ENCODE measurements at places on chromosomes 4 and X.

DNA sequence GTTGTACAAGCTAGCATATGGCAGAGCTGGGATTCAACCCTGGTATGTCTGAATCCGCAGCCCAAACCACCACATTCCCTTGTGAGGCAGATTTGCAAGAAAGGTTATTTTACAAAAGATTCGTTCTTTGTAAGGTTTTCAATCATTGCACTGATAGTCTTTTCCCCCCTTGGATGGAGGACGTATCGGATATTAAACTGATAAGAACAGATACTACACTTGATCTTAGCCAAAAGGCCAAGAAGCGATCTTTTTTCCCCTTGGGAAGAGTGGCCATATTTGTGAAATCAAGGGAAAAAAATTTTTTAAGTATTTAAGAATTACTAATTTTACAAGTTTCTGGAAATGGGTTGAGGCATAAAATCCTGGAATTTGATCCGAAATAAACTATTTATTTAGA lies 34.4 kb upstream of the MSMO1 start:
- DNase-seq: no peak

GRCh38 chrX:63434206-63434605 lies 83.1 kb upstream of the SPIN4 start:
- no peak for DNase-seq

DNA sequence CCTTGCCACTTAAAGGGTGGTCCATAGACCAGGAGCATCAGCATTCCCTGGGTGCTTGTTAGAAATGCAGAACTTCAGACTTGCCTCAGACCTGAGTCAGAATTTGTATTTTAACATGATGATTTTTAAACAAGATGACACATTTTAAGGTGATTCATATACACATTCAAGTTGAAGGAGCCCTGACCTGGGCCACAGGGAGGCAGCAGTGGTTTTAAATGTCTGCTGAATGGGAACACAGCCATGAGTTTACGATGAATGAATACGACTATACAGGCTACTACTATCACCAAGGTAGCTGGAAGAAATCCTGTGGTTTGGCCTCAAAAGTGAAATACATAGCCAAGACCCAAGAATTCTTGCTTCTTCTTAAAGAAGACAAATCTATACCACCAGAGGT lies 2.9 kb downstream of the HDAC8 start:
- DNase-seq: no peak

DNA sequence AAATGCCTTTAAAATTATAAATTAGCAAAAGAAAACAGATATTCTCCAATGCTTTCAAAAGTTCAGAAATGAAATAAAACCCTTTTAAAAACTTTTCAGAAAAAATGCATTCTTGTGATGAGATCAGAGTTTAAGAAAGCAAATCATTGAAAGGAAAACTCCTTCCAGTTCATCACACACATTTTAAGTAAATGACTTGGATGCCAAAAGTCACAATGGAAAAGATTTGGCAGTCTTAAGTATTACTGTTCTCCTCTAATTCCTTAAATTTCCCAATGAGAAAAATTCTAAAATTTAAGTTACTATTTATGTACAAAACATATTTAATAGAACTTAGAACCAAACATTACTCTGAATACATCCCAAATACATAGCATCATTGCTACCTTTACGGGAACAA lies 21.1 kb downstream of the HOPX start:
- no peak for DNase-seq

GRCh38 chr4:186148336-186148975 lies 42.9 kb upstream of the CYP4V2 start:
- DNase-seq: no peak

GRCh38 chr4:7650606-7651385 lies 216.1 kb upstream of the PSAPL1 start:
- DNase-seq: no peak

DNA sequence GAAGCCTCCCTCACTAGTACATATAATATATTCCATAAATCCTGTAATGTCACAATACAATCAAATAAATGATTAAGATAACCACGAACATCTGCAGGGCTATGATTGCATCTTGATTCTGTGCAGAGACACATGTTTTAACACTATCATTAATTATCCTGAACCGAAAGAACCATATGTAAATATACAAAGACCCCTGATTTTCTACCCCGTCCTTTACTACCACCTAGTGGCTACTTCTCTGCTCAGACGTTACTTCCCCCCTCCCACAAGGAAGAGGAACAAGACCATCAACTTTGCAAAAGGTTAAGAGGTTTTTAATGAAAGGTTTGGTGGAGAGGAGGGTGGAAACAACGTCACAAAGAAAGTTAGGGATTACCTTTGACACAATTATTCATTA lies 134.0 kb downstream of the COL4A6 start:
- DNase-seq: no peak

- no peak for DNase-seq
Observed at GRCh38 chr4:98245226-98245625, 16.0 kb upstream of the RAP1GDS1 start.

- no peak for DNase-seq
Observed at GRCh38 chrX:110671068-110671803, 124.4 kb downstream of the CHRDL1 start.

- no peak for DNase-seq
Observed at GRCh38 chr4:112765317-112765974, 128.5 kb downstream of the LARP7 start.

GRCh38 chr4:151905197-151905596 lies 144.4 kb upstream of the GATB start:
- DNase-seq: no peak

GRCh38 chr4:144666539-144667175 lies 20.7 kb downstream of the HHIP start:
- no peak for DNase-seq

GRCh38 chr4:55561889-55562288 lies 15.2 kb upstream of the CLOCK start:
- DNase-seq: no peak

- DNase-seq: no peak
Observed at GRCh38 chrX:126824338-126825007, 4.9 kb downstream of the PRR32 start.

DNA sequence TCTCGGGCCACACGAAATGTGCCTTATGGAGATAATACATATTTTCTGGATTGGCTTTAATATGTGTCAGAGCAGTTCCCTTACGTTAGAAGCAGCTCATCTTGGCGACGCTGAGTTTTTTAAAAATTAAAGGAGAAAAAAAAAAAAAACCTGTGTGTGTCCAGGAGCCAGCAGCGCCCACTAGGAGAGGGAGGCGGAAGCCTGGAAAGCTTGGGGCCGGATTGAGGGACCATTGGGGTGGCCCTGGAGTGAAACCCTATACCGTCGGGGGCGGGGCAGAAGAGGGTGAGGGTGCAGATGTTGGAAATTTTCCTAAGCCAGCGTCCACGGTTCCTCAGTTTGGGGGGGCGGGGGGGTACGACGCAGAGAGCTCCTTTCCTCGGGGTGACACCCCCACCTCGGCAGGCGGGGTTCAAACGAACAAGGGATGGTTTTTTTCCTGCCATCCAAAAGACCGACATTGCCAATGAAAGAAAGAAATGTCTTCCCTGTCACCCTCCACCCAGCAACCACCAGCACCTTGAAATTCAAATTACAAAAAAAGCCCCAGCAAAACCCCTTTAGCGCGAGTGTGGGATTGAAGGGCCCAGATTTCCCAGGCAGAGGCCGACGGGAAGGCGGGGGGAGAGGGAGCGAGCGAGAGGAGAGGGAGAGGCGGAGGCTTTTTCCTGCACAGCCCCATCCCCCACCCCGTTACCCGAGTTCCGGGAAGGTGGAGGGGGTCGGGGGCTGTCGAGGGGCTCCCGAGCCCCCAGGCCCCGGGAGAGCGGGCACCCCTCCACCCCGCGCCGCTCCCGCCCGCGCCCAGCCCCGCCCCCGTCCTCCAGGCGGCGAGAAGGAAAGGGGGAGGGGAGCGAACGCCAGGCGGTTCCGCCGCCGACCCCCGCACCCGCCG lies 859 bp downstream of the SMARCA1 start:
- DNase-seq: no peak

DNA sequence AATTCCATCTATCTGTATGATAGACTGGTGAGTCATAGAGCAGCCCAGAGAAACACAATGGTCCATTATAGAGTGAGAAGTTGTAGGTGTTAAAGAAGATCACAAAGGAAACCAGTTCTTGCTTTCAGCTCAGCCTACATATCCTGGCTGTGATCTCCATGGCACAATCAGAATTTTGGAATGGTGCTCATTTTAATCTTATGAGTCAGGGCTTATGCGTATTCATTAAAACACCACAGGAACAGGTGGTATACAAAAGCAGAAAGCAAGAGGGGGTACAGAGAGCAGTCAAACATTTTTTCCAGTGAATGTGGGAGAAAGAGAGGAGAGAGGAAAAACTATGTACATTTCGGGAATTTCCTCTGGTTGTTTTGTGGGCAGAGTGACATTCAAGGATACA lies 126.9 kb downstream of the MFAP3L start:
- no peak for DNase-seq

DNA sequence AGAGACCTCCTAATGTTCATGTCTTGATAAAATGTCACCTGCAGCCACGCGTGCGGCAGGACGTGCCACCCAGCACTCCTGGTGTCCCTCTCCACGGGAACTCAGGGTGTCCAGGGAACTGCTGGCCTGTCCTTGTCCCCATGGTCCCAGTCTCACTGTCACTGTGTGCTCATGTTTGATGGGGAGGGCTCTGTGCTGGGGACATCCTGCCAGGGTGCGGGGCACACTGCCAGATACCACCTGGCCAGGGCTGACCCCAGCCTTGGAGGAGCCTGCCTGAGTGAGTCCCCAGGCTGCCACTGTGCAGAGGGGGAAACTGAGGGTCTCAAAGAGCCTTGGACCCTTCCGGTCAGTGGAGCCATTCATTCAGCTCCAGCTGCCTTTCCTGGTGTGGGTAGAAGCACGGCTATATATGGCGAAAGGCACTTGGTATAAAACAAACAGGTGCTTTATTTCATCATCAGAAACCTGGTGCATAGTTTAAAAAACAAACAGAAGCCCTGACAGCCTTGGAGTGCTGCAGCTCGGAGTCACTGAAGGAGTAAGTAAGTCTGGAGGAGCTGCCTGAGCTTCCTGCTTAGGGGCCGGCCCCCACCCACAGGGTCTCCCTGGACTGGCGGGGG lies 33.0 kb downstream of the NOP14 start:
- DNase-seq: no peak

DNA sequence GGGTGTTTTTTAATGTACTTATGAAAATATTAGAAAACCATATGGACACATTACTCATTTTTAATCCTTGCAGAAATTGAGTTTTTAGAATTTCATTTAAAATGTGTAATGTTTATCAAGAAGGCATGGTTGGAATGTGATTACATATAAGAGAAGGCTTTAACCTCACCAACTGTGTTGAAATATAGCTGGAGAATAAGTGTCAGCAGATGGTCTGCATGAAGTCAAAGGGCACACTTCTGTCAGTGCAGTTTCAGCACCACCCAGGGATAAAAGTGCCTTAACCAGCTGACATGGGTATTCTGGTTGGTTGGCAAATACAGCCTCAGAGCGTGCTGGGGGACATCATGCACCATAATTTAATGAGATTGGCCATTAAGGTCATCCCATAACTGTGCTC lies 21.2 kb upstream of the ANTXR2 start:
- no peak for DNase-seq

- DNase-seq: no peak
Observed at GRCh38 chr4:629636-629914, 4.2 kb downstream of the PDE6B start.

- DNase-seq: no peak
Observed at GRCh38 chr4:6154875-6155274, 45.5 kb downstream of the JAKMIP1 start.

- DNase-seq: no peak
Observed at GRCh38 chr4:80576796-80577195, 241.3 kb downstream of the CFAP299 start.

- DNase-seq: no peak
Observed at GRCh38 chr4:3346146-3346545, 53.3 kb downstream of the RGS12 start.

Data from stimulated activated CD4-positive, alpha-beta T cell treated with anti-CD3 and anti-CD28 coated beads, Interleukin-12 subunit alpha, Interleukin-12 subunit beta, amount 100 ng/mL, for 24 hours (primary cell).